ENCODE measurements at places on chromosomes 5 and 9. TPM values are rescaled to one million over a fixed set of nuclear protein-coding genes. Genes with fewer than 3 reads are reported as not detected.

The IFNA21 gene
- not detected for total RNA-seq

The GRXCR2 gene
- not detected for total RNA-seq

DNA sequence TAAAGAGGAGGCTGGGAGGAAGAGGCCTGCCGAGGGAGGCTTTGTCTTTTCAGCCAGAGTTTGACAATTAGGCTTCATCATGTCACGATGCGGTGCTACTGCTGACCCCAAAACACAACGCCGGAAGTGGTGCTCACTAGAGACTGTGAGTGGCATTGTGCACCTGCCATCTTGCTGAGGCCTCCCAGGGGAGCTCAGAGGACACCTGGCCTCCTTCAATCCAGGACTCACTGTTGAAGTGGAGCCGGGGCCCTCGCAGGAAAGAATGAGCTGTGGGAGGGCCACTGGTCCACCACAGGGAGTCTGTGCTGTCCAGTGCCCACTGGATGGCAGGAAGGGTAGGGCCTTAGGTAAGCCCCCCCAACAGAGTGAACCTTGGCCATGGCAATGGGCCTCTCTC, 12.7 kb upstream of the SLC25A48 start:
- no peaks in the 10 kb centered on the region for H3K4me1 ChIP-seq
- H3K27me3 ChIP-seq = peaks cover 3% of the 10 kb centered on the region
- H3K4me3 ChIP-seq = no peak overlapping the region

- H3K36me3 ChIP-seq = no peaks in the 10 kb centered on the region
- peak overlapping the region; percentile 98 for H3K27ac ChIP-seq
- peaks cover 41% of the 10 kb centered on the region for H3K4me1 ChIP-seq
- H3K4me3 ChIP-seq = no peak overlapping the region
Measured at GRCh38 chr9:92151691-92152393, 36.6 kb upstream of the SPTLC1 start.

DNA sequence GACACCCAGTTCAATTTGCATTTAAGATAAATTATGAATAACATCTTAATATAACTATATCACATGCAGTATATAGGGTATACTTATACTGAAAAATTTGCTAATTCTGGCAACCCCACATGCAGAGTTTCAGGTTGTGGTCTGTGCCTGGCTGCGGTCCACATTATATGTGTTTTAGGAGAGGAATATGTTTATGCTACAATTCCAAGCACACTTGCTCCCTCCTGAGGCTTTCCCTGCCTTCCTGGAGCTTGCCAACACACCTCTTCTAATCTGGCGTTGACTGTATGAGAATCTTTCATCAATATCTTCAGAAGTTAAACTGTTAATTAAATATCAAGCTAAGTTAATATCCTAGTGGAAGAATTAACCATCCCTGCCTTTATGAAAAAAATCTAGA, 45.2 kb downstream of the SEMA5A start:
- no peak for DNase-seq
- H3K27ac ChIP-seq = no peak overlapping the region
- no peaks in the 10 kb centered on the region for H3K36me3 ChIP-seq
- H3K27me3 ChIP-seq = no peaks in the 10 kb centered on the region

DNA sequence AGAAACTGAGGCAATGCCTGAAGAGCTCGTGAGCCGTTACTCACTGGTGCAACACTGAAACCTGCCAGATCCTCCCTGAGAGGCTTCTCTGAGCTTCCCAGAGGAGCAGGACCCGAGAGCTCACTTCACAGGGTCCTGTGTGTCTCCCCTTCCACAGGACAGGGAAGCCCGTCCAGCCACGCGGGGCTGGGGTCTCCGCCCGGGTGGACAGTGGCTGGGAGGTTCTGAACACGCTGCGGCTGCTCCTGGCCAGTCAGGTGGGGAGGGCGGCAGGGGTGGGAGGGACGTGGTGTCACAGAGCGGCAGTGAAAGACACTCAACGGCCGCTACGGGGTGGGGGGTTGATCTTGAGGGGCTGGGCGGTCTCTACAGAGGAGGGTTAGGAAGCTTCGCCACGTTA, 290 bp upstream of the ZDHHC11 start:
- H3K36me3 ChIP-seq = no peaks in the 10 kb centered on the region
- DNase-seq = peak; percentile 73
- H3K27ac ChIP-seq = no peak overlapping the region
- no peaks in the 10 kb centered on the region for H3K4me1 ChIP-seq

DNA sequence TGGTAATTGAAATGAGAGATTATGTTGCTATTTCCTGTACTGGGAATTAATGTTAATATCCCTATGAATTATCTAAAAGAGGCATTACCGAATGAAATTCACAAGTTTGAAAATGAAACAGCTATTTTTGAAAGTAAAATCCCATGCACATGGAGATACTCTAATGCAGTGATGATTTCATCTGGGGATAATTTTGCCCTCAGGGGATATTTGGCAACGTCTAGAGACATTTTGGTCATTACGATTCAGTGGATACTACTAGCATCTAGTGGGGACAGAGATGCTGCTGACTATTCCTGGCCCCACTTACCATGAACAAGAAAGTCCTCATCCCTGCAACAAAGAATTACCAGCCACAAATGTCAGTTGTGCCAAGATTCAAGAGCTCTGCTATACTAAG, 500.9 kb downstream of the EFNA5 start:
- H3K27ac ChIP-seq = no peak overlapping the region
- no peak overlapping the region for H3K4me3 ChIP-seq
- H3K4me1 ChIP-seq = no peaks in the 10 kb centered on the region
- H3K36me3 ChIP-seq = no peaks in the 10 kb centered on the region

All from osteoblast (primary cell).